H1 (cell line): ENCODE measurements at places on chromosomes 6 and 20.

DNA sequence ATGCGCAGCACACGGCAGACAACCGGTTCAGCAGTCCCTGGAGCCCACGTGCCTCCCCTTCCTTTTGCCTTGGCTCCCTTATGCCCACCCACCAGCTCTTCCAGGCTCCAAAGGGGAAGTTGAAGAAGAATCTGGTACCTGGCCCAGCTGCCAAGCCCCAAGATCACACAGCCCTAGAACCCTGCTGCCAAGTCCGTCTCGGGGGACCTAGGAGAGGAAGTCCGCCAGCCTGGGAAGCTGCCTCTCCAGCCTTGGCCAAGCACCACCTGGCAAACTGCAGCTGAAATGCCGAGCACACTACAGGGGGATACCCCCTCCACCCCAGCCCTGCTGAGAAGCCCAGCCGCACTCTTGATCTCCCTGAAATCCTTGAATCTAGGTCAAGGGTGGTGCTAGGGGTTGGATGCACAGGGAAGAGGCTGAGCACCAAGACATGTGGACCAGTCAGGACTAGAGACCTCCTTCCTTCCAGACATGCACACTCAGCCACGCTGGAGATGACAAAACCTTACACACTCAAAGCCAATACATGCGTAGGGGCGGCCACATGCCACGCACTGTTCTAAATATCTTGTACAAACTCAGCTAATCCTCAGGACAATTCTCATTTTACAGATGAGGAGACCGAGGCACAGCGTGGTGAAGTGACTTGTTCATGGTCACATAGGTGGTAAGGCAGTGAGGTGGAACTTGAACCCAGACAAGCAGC, 124.1 kb downstream of the PREX1 start:
- no peaks in the 10 kb centered on the region for H3K27me3 ChIP-seq
- H3K4me1 ChIP-seq: no peaks in the 10 kb centered on the region
- H3K4me3 ChIP-seq: no peak overlapping the region
- H3K27ac ChIP-seq: no peak overlapping the region
- DNase-seq: no peak

GRCh38 chr20:17617212-17617867, 47.5 kb downstream of the DSTN start:
- DNase-seq: no peak
- H3K36me3 ChIP-seq: peaks cover 5% of the 10 kb centered on the region

- no peaks in the 10 kb centered on the region for H3K36me3 ChIP-seq
- no peak overlapping the region for H3K4me3 ChIP-seq
- H3K27ac ChIP-seq: no peak overlapping the region
- DNase-seq: no peak
- no peaks in the 10 kb centered on the region for H3K27me3 ChIP-seq
- no peaks in the 10 kb centered on the region for H3K4me1 ChIP-seq
Observed at GRCh38 chr6:14086701-14087100, 30.9 kb upstream of the CD83 start.

GRCh38 chr20:23631981-23632710, 5.6 kb downstream of the CST3 start:
- no peak overlapping the region for H3K4me3 ChIP-seq
- DNase-seq: no peak
- H3K27me3 ChIP-seq: peaks cover 3% of the 10 kb centered on the region

DNA sequence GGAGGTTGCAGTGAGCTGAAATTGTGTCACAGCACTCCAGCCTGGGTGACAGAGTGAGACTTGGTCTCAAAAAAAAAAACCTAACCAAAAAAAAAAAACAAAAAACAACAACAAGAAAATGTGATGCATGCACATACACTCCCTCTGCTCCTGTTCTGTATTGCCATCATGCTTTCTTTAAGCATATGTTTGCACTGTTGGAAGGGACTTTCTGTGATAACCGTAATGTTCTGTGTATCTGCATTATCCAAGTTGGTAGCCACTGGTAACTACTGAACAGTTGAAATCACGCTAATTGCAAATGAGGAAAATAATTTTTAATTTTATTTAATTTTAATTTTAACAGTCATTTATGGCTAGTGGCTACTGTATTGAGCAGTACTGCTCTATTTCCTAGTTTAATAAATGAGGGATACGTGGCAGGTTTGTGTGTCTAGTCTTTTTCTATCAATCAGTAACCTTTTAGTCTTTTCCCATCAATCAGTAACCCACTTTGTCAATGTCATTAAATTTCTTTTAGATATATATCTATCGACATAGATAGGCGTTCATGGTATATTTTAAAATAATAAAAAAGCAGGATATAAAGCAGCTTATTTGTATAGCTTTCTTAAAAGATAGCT, 135.6 kb downstream of the ASCC3 start:
- 0 out of 2 replicates have a peak, but pooled peaks cover 4% of the 10 kb centered on the region for H3K36me3 ChIP-seq
- no peak overlapping the region for H3K27ac ChIP-seq
- no peaks in the 10 kb centered on the region for H3K4me1 ChIP-seq
- H3K4me3 ChIP-seq: no peak overlapping the region
- DNase-seq: no peak

DNA sequence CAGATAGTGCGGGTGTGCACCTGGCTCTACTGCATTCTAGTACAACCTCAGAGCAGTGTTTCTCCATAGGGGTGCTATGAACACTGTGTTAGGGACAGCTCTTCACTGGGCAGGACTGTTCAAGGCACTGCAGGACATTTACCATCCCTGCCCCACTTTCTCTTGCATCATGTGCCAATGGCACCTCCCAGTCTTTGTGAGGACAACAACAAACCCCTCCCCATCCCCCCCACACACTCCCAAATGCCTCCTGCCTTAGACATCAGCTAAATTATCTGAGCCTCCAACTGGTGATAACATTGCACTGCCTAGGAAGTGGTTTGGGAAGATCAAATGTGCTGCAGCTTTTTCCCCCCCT, 98.9 kb downstream of the FYN start:
- no peak for DNase-seq
- no peak overlapping the region for H3K27ac ChIP-seq

- H3K27me3 ChIP-seq: no peaks in the 10 kb centered on the region
- no peak overlapping the region for H3K4me3 ChIP-seq
- H3K4me1 ChIP-seq: peaks cover 4% of the 10 kb centered on the region; the same call in 1 of the 2 replicates
- H3K36me3 ChIP-seq: no peaks in the 10 kb centered on the region
Observed at GRCh38 chr6:100678027-100678426, 203.1 kb downstream of the ASCC3 start.

- H3K27ac ChIP-seq: no peak overlapping the region
- no peaks in the 10 kb centered on the region for H3K36me3 ChIP-seq
- DNase-seq: no peak
- H3K27me3 ChIP-seq: no peaks in the 10 kb centered on the region
- no peaks in the 10 kb centered on the region for H3K4me1 ChIP-seq
Observed at GRCh38 chr6:10170816-10171215, 244.1 kb downstream of the TFAP2A start.

DNA sequence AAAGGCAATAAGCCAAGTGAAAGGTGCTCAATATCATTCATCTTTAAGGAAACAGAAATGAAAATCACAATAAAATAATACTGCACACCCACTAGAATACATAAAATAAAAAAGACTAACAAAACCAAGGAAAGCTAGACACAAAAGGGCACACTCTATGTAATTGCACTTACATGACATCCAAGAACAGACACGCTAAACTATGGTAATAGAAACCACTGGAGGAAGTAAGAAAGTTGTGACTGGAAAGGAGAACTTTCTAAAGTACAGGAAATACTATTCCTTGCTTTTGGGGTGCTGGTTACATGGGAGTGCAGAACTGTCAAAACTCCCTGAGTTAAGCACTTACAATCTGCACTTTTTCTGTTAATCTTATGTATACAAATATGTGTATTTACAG, 253.7 kb upstream of the RUNX2 start:
- no peak overlapping the region for H3K27ac ChIP-seq
- no peak for DNase-seq
- H3K4me1 ChIP-seq: no peaks in the 10 kb centered on the region
- no peak overlapping the region for H3K4me3 ChIP-seq

DNA sequence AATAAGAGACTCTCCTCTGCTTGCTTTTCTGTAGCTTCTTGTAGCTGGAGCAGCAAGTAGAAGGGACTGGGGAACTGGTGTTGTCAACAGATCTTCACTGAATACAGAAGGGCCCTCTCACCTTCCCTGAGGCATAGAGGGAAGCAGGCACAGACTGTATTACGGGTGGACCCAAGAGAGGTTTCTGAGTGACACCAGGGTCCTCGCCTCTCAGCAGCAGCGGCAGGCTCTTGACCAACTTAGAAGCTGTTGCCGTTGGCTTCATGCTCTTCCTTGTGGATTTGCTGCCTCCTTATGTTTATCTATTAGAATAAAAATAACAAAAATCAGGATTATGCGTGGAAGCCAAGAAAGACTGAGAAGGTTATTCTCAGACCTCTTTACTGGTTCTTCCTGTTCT, 31.7 kb downstream of the GFRA4 start:
- no peak for DNase-seq
- H3K4me3 ChIP-seq: no peak overlapping the region
- no peaks in the 10 kb centered on the region for H3K27me3 ChIP-seq

- H3K27ac ChIP-seq: no peak overlapping the region
- no peak overlapping the region for H3K4me3 ChIP-seq
- no peaks in the 10 kb centered on the region for H3K4me1 ChIP-seq
- H3K36me3 ChIP-seq: no peaks in the 10 kb centered on the region
- DNase-seq: no peak
- no peaks in the 10 kb centered on the region for H3K27me3 ChIP-seq
Observed at GRCh38 chr6:141874930-141875602, 257.7 kb upstream of the GJE1 start.

GRCh38 chr6:42402184-42402583, 49.5 kb downstream of the TRERF1 start:
- H3K27ac ChIP-seq: no peak overlapping the region
- no peaks in the 10 kb centered on the region for H3K36me3 ChIP-seq
- H3K4me3 ChIP-seq: no peak overlapping the region
- H3K4me1 ChIP-seq: peaks cover 7% of the 10 kb centered on the region; the same call in 1 of the 2 replicates

- peaks cover 3% of the 10 kb centered on the region; the same call in 1 of the 2 replicates for H3K36me3 ChIP-seq
- no peaks in the 10 kb centered on the region for H3K27me3 ChIP-seq
- DNase-seq: no peak
- no peaks in the 10 kb centered on the region for H3K4me1 ChIP-seq
Observed at GRCh38 chr6:44101832-44102231, 25.4 kb downstream of the MRPL14 start.

DNA sequence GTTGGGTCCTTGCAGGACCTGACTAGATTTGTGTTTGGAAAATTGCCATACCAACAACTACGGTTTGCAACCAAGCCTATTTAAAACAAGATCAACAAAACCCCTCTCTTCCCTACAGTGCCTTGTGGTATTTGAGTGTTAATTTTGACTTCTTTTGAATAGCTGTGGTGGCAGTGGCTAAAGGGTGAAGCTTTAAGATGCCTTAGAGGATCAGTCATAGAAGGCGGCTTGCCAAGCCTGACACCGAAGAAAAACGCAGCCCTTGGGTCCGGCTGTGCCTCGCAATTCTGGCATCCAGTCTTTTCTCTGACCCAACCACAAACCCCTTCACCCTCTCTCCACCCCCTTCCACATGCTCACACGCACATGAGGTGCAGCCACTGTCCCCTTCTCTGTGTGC, 32.6 kb downstream of the BMP6 start:
- no peaks in the 10 kb centered on the region for H3K36me3 ChIP-seq
- H3K27me3 ChIP-seq: no peaks in the 10 kb centered on the region; the same call in 1 of the 2 replicates
- H3K4me1 ChIP-seq: no peaks in the 10 kb centered on the region
- DNase-seq: no peak

- H3K36me3 ChIP-seq: no peaks in the 10 kb centered on the region
- H3K4me1 ChIP-seq: no peaks in the 10 kb centered on the region
Observed at GRCh38 chr6:5705252-5705651, 301.5 kb downstream of the NRN1 start.

- no peak overlapping the region for H3K27ac ChIP-seq
- no peak overlapping the region for H3K4me3 ChIP-seq
- H3K36me3 ChIP-seq: no peaks in the 10 kb centered on the region
- H3K4me1 ChIP-seq: no peaks in the 10 kb centered on the region
- no peaks in the 10 kb centered on the region for H3K27me3 ChIP-seq
Observed at GRCh38 chr6:132153221-132153898, 202.2 kb upstream of the CCN2 start.

- no peaks in the 10 kb centered on the region for H3K4me1 ChIP-seq
- no peaks in the 10 kb centered on the region for H3K27me3 ChIP-seq
- DNase-seq: no peak
- no peak overlapping the region for H3K27ac ChIP-seq
- H3K36me3 ChIP-seq: peaks cover 23% of the 10 kb centered on the region
Observed at GRCh38 chr20:50577175-50578018, 67.2 kb downstream of the PTPN1 start.

DNA sequence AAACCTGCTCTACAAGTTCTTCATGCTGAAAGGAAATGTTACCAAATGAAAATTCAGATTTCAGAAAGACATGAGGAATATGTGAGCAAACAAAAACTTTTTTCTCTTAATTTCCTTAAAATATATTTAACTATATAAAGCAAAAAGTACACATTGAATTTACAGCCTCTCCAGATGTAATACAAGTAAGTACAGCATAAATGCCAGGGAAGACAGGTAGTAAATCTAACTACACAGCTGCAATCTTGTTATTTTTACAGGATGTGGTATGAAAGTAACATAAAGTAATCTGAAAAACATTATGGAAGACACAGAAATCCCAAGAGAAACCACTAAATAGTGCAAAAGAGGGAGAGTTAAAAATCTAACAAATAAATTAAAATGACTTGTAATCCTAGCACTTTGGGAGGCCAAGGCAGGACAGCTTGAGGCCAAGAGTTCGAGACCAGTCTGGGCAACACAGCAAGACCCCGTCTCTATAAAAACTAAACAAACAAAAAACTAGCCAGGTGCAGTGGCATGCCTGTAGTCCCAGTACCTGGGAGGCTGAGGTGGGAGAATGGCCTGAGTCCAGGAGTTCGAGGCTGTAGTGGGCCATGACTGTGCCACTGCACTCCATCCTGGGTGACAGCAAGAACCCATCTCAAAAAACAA, 50.7 kb downstream of the FAM8A1 start:
- DNase-seq: no peak
- H3K4me3 ChIP-seq: no peak overlapping the region
- H3K4me1 ChIP-seq: no peaks in the 10 kb centered on the region
- no peaks in the 10 kb centered on the region for H3K27me3 ChIP-seq

GRCh38 chr20:1660246-1660645, 2.7 kb upstream of the SIRPG start:
- H3K4me1 ChIP-seq: no peaks in the 10 kb centered on the region
- DNase-seq: no peak
- no peak overlapping the region for H3K4me3 ChIP-seq
- no peaks in the 10 kb centered on the region for H3K27me3 ChIP-seq

DNA sequence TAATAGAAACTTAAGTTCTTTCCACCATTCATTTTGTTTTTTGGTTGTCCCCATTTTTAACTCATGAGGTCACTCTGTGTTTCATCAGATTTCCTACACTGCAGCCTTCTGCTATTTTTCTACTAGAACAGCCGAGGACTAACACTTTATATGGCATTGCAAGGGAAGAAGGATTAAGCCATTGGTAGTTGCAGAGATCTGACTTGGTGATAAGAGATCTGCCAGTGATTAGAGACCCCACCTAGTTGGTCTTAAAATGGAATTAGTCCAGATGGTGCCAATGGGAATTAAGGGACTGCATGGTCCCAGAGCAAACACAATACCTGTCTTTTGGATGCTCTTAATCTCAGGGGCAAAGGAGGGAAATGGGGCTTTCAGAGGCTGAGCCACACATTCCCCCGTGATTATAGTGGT, 125.5 kb upstream of the TMEM170B start:
- no peak overlapping the region for H3K4me3 ChIP-seq
- no peaks in the 10 kb centered on the region for H3K4me1 ChIP-seq

GRCh38 chr6:142510211-142510610, 208.4 kb downstream of the ADGRG6 start:
- no peak overlapping the region for H3K27ac ChIP-seq
- no peak for DNase-seq
- H3K4me1 ChIP-seq: no peaks in the 10 kb centered on the region
- no peaks in the 10 kb centered on the region for H3K36me3 ChIP-seq
- H3K27me3 ChIP-seq: no peaks in the 10 kb centered on the region
